Cerebellar cortex (tissue), 1 donor: ENCODE measurements at places on chromosomes 6 and 20.

GRCh38 chr6:3510617-3511016, 53.8 kb upstream of the SLC22A23 start:
- DNase-seq = no peak

DNA sequence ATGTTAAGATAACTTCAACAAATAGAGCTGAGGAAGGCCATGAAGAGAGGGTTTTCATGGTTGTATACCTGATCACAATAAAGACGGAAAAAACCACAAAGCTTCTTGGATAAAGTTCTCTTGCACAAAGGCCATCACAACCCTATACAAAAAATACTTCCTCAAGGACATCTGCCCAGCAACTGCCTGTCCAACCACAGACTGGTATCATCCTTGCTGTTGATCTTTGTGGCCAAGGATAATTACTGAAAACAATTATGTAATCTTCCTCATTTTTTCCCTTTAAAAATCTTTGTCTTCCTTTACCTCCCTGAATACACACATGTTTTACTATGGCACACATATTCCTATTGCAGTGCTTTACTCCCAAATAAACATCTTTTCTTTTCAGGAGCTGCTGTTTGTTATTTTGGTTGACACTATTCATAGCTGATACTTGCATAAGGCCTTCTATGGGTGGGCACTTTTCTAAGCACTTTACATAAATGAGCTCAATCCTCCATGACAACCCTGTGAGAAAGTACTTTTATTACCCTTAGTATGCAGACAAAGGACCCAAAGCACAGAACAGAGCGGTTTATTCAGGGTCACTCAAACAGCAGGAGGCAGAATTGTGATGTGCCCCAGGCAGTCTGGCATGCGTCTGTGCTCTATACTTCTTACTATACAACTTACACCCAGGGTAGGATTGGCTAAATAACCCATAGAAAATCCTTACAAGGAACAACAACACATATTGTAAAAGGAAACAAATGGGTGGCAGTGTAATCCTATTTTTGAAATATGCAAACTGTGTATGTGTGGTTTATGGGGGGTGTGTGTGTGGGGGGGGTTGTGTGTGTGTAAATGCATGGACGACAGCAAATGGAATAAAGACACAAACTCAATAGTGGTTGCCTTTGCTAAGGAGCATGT, 35.1 kb downstream of the SNRNP48 start:
- DNase-seq = no peak

- DNase-seq = no peak
These were observed 246.0 kb upstream of the TENT5A start for GRCh38 chr6:81998432-81998831.

DNA sequence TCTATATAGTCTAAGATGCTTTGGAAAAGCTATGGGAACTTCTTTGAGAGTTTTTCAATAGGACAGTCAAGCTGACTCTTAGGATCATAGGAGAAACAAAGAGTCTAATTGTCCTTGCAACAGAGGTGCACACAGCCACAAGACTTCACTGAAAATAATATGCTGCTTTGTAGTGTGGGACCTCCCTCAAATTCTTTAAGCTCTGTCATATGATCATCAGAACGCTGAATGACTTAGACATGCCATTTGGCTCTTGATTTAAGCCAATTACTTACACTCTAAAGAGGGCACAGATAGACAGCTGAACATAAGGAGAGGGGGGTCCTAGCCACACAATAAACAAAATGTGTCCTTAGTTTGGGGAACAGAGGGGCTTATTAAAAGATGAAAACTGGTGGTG, 818.7 kb upstream of the GJE1 start:
- no peak for DNase-seq
